ENCODE measurements at places on chromosomes 13 and 19.
A peak's percentile ranks its signal among the peaks of the same experiment; 100 is the strongest.

GRCh38 chr13:57633141-57633949 lies 1.8 kb downstream of the PCDH17 start:
- peak; percentile 88 for DNase-seq

DNA sequence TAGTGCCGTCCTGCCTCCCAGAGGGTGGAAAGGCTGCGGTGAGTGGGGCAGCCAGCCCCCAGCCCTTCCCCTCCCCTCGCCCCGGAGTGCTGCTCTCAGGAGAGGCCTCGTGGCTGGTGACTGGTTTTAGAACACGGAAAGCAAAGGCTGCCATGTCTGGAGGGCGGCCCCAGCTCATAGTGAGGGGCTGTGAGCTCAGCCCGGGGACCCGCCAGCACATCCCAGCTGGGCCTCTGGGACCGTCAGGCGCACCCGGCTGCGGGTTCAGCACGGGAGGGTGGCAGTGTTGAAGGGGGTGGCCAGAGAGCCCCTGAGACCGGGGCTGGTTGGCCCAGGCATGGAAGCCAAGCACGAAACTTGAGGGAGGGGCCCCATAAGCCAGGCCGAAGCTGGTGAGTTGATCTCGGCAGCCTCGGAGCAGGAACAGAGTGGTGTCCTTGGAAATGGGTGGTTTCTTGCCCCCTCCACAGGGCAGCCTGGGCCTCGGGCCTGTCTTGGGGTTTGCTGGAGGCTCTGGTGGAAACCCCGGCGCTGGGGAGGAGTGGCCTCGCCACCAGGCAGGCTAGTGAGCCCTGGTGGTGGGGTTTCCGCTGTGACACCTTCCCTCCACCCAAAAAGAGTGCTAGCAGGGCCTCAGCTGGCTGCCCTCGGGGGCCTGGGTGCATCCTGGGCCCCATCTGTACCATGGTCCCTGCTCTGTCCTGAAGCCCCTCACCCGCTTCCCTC lies 157.7 kb downstream of the KDM4B start:
- DNase-seq, result no peak

- DNase-seq, result peak; percentile 84
Measured at GRCh38 chr19:1279782-1280341, 4.5 kb downstream of the FAM174C start.

DNA sequence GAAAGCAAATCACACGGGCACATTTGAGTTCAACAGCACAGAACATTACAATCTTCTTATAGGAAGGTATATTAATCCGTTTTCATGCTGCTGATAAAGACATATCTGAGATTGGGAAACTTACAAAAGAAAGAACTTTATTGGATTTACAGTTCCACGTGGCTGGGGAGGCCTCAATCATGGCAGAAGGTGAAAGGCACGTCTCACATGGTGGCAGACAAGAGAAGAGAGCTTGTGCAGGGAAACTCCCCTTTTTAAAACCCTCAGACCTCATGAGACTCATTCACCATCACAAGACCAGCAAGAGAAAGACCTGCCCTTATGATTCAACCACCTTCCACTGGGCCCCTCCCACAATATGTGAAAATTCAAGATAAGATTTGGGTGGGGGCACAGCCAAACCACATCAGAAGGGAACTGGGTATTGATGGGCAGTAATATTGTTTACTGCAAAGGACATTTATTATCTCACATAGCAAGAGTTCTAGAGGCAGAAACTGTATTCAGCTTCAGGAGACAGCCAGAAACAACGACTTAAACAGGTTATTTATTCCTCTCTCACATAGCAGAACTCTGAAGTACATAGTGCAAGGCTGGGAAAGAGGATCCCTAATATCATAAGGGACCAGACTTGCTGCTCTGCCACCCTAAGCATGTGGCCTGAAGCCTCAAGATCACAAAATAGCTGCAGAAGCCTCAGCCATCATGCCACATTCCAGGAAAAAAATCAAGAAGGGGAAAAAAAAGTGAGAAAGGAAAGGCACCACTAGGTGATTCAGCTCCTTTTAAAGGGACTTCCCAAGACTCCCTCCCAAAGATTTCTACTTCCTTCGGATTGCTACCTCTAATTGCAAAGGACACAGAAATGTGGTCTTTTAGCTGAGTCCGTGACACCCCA lies 23.1 kb downstream of the FXYD5 start:
- DNase-seq, result no peak

- DNase-seq, result no peak
Measured at GRCh38 chr13:98798849-98799645, 46.6 kb upstream of the SLC15A1 start.

DNA sequence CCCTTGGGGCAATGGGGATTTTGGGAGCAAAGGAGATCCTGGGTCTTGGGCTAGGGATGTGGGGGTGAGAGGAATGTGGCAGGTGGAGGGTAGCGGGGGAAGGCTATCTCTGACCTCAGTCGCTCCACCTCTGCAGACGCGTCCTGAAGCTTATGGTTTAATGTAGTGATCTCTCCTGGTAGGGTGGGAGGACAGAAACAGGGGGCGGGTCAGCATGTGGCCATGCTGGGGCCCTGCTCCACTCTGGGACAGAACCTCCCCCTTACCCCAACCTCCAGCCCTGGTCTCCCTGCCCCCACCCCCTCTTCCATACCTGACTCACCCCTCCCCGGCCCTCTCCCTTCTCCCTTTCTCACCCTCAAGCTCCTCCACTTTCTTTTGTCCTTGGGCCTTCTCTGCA lies 1.4 kb downstream of the BST2 start:
- DNase-seq, result no peak

GRCh38 chr19:38388349-38389100 lies at the start of gene SPRED3:
Gene SPRED3, plus strand, starts transcription at chr19:38388697. Its CDS starts 1,606 bp downstream, at chr19:38390303.
- DNase-seq, result peak; percentile 45

DNA sequence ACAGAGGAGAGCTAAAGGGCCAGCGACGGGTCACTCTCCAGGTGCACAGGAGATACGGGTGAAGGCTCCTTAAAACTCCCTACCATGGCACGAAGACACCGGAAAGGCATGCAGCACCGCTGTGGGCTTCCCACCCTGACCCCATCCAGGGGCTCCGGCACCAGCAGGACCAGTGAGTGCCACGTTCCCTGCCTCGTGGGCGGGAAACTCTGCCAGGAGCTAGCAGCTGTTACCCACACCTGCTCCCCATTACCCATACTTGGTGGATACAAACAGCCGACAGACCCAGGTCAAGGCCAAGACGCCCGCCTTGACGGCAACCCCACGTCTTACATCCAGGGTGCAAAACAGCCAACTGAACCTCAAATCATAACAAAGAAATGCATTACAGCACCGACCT lies 56.7 kb downstream of the GNG7 start:
- DNase-seq, result no peak

- DNase-seq, result no peak
Measured at GRCh38 chr19:611481-611868, 21.8 kb downstream of the HCN2 start.

DNA sequence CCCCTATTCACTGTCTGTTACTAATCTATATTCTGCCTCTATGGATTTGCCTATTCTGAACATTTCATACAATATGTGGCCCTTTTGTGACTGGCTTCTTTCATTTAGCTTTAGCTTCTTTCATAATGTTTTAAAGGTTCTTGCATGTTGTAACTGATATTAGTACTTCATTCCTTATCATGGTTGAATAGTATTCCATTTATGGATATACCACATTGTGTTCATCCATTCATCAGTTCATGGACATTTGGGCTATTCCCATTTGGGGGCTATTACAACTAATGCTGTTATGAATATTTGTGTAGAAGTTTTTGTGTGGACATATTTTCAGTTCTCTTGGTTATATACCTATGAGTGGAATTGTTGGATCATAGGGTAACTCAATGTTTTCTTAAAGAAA lies 44.4 kb upstream of the TDRD3 start:
- DNase-seq, result no peak

- DNase-seq, result no peak
Measured at GRCh38 chr19:15116856-15117255, 9.7 kb downstream of the SYDE1 start.

- DNase-seq, result peak; percentile 47
Measured at GRCh38 chr19:10416380-10417257, 3.7 kb upstream of the PDE4A start.

DNA sequence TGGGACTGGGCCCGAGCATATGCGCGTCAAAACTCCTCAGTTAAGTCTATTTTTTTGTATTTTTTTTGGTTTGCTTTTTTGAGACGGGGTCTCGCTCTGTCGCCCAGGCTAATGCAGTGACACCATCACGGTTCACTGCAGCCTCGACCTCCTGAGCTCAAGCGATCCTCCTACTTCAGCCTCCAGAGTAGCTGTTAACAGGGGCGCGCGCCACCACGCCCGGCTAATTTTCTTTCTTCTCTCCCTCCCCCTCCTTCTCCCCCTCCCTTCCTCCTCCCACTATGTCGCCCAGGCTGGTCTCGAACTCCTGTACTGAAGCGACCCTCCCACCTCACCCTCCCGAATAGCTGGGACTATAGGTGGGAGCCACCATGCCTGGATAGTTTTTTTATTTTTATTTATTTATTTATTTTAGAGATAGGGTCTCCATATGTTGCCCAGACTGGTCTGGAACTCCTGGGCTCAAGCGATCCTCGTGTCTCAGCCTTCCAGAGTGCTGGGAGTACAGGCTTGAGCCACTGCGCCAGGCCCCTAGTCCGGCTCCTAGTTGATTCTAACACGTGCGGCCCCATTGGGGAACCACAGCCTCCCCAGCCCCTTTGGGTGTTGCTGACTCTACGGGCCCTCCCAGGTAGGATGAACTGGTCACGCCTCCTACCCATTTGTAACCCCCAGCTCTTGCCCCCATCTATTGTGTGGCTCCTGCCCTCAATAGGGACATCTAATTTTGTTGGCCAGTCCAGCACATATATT lies 806 bp upstream of the ZNF837 start:
- no peak for DNase-seq

GRCh38 chr19:37654118-37654517 lies 1.1 kb downstream of the ZFP30 start:
- DNase-seq, result no peak

- no peak for DNase-seq
Measured at GRCh38 chr13:56558698-56559320, 581.9 kb upstream of the PRR20A start.

GRCh38 chr13:67048821-67049150 lies 181.3 kb downstream of the PCDH9 start:
- DNase-seq, result no peak

- no peak for DNase-seq
Measured at GRCh38 chr19:51389143-51389542, 1.2 kb downstream of the C19orf84 start.

- DNase-seq, result no peak
Measured at GRCh38 chr13:46679369-46680120, 117.4 kb downstream of the ESD start.

DNA sequence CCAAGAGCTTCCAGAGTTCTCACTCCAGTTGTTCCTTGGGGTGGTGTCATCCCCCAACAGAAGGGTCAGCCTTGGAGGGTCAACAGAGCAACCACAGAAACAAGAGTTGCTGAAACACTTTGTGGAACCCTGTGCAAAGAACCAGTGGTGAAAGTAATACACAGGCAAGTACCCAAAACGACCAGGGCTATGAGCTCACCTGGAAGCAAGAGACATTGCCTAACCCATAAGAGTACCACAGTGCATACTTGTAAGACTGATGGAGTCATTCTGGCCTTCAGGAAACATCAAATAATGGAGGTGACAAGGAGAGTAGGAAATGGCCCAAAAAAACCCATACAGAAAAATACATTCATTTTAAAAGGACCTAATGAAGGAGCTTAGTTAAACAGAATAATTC lies 184.3 kb upstream of the TSC22D1 start:
- no peak for DNase-seq

- no peak for DNase-seq
Measured at GRCh38 chr19:3186160-3186688, 494 bp downstream of the NCLN start.

GRCh38 chr13:90414691-90415596 lies 932.5 kb upstream of the MIR17HG start:
- no peak for DNase-seq

- DNase-seq, result no peak
Measured at GRCh38 chr13:54366728-54367127, 1338.1 kb downstream of the OLFM4 start.

DNA sequence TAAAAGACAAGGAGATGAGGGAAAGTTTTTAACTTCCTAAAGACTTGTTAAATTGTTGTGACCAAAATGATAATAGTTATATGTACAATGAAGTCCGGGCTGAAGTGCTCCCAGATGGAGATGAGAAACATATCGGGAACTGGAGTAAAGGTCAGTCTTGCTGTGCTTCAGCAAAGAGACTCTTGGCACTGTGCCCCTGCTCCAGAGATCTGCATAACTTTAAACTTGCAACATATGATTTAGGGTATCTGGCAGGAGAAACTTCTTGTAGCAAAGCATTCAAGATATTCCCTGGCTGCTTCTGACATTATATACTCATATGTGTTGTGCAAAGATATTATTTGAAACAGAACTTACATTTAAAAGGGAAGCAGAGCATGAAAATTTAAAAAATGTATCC lies 786.6 kb upstream of the SLITRK6 start:
- no peak for DNase-seq

GRCh38 chr13:57552437-57552836 lies 79.1 kb upstream of the PCDH17 start:
- no peak for DNase-seq

GRCh38 chr13:97124915-97125809 lies 97.0 kb upstream of the MBNL2 start:
- peak; percentile 41 for DNase-seq

- peak; percentile 60 for DNase-seq
Measured at GRCh38 chr19:13842291-13843103, 34.4 kb upstream of the NANOS3 start.

DNA sequence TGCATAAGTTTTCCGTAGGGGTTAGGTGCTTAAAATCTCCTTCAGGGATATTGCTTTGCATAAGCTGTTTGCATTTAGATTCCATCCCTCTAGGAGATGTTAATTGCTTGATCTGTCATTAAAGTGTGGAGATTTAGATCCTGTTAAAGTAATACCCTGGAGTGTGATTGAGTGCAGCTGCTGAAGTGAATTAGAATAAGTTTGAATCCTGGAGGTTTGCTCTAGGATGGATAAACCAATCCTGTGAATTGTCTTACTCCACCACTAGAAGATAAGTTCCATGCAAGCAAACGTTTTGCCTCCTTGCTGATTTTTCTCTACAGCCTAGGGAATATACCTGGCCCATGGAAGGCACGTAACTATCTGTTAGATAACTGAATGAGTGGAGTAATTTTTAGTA lies 1487.2 kb upstream of the PRR20A start:
- no peak for DNase-seq

- DNase-seq, result no peak
Measured at GRCh38 chr13:74835579-74835978, 646.4 kb downstream of the TBC1D4 start.

DNA sequence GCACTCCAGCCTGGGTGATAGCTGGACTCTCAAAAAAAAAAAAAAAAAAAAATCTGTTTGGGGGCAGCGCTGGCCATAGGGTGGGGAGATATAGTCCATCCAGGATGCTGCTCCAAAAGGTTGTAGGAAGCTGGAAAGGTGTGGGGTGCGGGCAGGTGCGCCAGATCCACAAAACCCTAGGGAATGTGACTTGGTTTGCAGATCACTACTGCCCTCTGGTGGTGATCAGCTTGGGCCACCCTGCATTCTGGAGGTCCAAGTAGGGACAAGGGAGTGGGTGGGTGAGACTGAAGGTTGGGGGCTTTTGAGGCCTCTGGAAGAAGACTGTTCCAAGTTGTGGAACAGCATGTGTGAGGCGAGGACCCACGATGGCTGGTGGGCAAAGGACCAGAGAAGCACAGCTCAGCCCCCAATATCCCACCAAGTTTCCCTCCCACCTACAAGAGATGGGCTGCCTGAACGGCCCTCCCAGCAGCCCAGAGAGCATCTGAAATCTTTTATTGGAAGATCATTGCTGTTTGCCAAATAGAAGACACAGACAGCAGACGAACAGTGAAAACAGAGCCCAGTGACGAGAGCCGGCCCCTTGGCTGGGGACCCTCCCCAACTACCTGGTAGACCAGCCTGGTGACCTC lies 10.4 kb upstream of the TYK2 start:
- peak; percentile 51 for DNase-seq
